ENCODE measurements at places on chromosomes 1 and 21.

GRCh38 chr1:116228511-116228910 lies 117.3 kb downstream of the MAB21L3 start:
- DNase-seq, result no peak

DNA sequence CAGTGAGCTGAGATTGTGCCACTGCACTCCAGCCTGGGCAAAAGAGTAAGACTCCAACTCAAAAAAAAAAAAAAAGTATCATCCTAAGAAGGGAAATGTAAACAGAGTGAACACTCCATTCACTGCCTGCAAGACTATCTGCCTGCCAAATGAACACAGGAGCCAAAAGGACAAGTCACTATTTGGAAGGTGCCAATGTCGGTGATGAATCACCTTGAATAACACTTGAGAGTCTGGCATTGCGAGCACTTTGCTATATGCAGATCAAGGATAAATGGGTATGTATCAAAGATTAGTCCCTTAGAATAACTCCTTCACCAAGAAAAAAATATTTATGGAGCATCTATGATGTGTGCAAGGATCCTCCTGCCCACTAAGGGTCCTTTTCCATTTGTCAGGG lies 6.6 kb downstream of the UBR4 start:
- DNase-seq, result no peak

DNA sequence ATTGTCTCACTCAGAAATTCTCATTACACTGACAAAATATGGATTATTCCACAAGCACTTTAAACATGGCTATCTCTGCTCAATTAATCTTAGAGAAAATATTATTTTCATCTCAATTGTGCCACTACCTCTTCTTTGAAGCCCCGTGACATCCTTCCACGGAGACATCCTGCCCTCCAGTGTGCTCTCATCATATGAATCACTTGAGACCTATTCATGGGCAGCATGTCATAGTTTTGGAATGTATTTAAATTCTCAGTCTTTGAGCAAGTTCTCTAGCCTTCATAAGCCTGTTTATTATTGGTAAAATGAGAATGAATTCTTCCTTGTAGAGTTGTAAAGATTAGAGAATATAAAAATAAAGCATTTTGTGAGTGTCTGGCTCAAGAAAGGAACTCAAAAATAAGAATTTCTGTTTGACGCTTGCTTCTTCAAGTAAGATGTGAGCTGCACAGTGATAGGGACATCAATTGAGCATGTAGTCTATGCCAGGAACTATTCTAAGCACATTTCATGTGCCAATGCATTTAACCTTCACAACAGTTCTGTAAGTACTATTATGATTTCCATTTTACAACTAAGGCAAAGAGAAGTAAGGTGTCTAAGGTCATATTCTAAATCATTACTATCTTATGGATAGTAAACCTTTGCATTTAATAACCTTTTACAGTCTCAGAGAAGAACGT lies 557.4 kb upstream of the ZRANB2 start:
- no peak for DNase-seq

- DNase-seq, result no peak
Measured at GRCh38 chr1:69994241-69994640, 211.1 kb downstream of the LRRC40 start.

DNA sequence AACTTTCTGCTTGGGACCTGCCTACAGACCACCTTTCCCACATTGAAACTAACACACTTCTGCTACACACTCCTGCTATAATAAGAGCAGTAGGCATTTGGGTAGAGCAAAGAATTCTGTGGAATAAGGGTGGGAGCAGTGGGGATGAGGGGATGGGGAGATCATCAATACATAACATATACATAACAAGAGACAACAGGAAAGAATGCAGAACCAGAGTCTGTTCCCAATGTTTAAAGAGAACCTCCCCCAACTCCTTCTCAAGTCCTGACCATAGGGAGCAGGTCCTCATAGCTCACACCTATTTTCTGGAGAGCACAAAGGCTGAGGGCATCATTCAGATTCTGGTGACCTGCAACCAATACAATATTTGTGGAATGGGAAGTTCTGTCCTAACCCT lies 121.6 kb upstream of the BARHL2 start:
- DNase-seq, result no peak

DNA sequence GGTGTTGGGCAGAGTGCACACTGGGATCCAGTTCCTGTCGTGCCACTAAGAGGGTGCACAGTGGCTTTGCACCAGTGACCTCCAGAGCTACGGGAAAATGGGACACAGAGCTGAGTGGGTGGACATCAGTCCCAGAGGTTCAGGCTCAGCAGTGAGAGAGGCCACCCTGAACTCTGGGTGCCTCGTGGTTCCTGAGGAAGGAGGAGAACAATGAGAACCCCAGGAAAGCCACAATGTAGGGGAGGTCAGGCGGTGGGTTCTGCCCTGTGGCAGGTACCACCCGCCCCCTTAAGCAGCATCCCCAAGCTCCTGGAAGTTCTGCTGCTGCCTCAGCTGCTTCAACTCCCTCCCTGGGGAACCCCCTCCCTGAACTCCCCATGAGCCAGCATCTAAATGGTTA lies 112.2 kb downstream of the GRIK3 start:
- DNase-seq, result no peak

DNA sequence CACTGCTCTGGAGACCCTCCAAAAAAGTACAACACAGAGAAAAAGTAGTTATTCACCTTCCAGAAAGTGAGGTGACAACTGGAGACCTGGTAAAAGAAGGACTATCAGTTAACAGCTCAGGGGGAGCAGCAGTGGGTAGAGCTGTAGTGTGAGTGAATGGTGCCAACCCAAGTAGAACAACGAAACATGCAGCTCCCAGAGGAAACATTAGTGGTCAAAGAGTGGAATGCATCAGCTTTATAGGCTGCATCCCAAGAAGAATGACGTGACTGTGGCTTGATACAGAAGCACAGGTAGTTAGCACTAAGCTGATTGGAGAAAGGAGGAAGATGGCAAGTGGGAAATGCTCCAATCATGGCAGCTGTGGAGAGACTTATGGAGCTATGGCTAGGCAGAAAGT lies 275.7 kb upstream of the CAMK1G start:
- DNase-seq, result no peak

DNA sequence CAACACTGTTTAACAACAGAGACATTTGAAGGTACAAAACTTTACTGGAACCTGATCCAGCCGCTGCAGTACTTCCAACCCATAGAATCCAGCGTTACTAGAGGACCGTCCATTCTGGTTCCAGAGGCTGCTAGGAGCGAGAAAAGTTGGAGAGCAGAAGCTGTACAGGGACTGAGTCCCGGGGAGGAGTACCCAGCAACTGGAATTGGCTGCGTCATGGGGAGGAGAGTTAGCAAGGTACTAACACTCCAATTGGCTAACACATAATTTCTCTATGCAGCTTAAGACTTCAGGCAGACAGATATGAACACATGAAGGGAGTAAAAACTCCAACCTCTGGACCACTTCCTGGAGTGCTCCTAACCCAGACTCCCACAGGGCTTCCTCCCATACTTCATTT lies 2.1 kb upstream of the QSOX1 start:
- no peak for DNase-seq

- DNase-seq, result no peak
Measured at GRCh38 chr1:221829327-221830015, 87.6 kb upstream of the DUSP10 start.

DNA sequence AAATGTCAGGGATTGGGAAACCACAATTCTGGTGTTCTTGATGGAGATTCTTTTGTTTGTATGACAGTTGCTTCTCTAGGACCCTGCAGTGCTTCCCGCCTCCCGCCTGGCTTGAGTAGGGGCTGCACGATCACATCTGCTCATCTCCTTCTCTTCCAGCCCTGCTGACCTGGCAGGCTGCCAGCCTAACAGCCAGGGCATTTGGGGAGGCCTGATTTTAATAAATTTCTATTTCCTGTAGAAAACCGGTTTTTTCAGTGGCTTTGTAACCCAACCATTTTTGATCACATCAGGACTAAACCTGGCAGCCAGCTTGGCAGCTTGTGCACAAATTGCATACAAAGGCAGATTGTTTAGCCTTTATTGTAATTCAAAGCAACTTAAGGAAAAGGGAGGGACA lies 78.9 kb downstream of the UBE2U start:
- DNase-seq, result no peak

GRCh38 chr1:162987866-162988265 lies 81.3 kb upstream of the RGS4 start:
- DNase-seq, result no peak

GRCh38 chr1:191222206-191222605 lies 744.5 kb upstream of the BRINP3 start:
- no peak for DNase-seq

DNA sequence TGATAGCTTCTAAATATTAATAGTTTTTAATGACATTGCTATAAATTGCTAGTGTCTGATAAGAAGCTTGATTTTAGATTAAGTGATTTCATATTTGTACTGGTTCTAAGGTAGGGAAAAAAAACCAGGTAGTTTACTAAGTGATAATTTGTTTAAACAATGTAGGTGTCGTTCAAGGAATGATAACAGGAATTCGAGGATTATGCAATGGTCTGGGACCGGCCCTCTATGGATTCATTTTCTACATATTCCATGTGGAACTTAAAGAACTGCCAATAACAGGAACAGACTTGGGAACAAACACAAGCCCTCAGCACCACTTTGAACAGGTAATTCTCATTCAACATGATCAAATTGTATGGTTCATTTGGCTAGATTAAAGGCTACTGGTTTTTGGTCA lies 52.4 kb downstream of the SASS6 start:
- DNase-seq, result no peak

DNA sequence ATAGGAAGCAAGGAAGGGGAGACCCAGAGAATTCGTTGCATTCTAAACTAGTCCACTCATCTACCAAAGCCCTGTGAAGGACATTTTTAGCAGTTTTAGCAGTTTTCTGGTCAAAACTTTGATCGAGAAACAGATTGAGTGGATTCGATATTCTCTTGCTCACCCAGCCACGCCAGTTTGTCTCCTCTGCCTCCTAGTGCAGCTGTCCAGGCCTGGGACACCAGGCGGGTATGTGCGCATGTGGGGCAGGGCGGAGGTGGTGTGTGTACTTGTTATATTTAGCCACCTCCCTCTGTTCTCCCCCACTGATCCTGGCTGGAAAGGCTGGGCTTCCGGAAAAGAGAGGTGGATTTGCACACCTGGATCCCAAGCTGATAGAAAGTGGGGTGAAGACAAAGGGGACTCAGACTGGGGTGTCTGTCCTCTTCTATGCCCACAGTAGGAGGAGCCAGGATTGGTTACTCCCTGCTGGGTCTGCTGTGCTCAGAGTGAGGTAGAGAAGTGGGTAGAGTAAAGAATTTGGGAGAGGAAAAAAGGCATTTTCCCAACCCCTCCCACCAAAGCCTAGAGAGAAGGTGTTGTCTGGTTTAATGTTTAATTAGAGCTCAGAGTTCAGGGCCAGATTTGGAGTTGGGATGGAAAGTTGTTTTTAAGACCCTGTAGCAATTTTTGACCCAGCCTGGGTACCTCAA lies 3.8 kb downstream of the LMNA start:
- DNase-seq, result no peak

DNA sequence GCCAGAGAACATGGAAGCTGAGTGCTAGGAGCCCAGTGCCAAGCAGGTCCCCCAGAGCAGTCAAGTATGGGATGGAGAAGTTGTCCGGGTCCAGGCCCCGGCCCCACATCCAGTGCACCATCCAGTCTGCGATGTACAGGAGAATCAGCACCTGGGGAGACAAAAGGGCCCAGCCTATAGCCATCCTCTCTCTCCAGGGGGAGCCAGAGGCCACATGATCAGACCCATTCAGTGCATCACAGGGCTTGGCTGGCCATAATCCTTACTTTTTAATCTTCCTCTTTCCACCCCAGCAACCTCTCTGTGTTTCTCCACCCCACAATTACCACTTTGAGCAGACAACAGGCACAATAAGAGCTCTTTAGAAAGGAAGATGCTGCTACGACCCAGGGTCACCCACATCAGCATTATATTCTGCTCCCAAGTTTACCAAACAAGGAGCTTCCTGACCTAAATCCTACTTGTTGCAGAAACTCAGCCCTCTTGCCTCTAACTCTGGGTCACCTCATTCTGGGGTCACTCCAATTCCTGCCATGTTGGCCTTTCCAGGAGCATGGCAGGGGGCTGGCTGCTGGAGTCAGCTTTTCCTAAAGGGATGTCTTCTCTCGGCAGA lies 16.4 kb upstream of the RAB29 start:
- DNase-seq, result peak; percentile 30

DNA sequence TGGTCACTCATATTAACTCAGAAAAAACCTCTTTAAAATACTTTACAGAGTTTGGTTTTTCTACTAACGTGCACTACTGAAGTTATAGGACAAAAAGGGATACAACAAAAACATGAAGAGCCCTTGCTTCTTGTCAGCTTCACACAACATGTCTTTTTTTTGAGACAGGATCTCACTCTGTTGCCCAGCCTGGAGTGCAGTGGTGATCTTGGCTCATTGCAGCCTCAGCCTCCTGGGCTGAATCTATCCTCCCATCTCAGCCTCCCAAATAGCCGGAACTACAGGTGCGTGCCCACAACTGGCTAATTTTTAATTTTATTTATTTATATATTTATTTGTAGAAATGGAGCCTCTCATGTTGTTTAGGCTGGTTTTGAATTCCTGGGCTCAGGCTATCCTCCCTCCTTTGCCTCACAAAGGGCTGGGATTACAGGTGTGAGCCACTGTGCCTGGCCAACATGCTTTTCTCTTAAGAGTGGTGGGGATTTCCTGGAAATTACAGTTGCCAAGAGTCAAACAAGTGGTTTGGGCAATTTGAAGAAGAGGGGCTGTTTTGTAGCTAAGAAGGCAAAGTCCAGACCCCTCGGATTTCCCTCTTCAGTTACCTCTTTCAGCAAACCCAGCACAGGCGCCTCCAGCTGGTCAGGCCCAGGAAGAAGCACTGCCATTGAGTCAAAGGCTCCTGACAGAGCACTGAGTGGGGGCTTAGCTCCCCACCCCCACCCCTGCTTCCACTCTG lies 6.4 kb upstream of the SMPDL3B start:
- no peak for DNase-seq

GRCh38 chr1:207620543-207620893 lies 24.4 kb upstream of the CR1L start:
- no peak for DNase-seq

GRCh38 chr1:16405441-16405840 lies 31.8 kb downstream of the SPATA21 start:
- no peak for DNase-seq

DNA sequence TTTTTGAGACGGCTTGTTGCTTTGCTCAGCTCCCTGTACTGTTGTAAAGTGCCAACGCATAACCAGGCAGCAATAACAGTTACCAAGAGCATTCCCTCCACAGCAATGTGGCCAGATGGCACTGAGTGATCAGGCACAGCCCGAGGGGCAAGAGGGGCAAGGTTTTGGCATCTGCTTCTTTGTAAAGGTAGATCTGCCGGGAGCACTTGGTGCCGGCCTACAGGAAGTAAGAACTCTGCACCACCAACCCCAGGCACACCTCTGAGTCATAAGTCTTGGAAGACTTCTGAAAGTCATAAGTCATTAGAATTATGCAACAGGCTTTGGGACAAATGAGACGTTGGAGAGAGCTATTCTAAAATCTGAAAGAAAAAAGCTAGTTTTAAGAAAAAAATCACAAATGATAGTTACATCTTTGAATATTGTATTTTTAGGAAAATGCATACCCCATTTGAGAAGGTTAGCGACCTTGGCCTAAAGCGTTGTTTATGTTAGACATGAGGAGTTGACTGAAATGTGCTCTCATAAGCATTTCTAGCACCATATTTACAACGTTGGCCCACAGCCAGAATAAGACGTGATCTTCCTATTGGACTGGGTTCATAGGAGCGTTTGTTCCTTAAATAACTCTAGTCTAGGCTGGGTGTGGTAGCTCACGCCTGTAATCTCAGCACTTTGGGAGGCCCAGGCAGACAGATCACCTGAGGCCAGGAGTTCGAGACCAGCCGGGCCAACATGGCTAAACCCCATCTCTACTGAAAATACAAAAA lies 37.7 kb upstream of the MAP10 start:
- no peak for DNase-seq

GRCh38 chr1:27136236-27136551 lies 18.7 kb downstream of the SLC9A1 start:
- no peak for DNase-seq

Measured in activated T-helper 1 cell treated with anti-CD3 and anti-CD28 coated beads, Interleukin-2, amount 50 U/mL, for 16 hours (primary cell).